Activated CD4-positive, alpha-beta T cell treated with anti-CD3 and anti-CD28 coated beads for 4 hours (primary cell): ENCODE measurements at places on chromosomes 2 and 18.

GRCh38 chr2:122009561-122009960 is 254.1 kb downstream of the TSN start:
- DNase-seq, result no peak

DNA sequence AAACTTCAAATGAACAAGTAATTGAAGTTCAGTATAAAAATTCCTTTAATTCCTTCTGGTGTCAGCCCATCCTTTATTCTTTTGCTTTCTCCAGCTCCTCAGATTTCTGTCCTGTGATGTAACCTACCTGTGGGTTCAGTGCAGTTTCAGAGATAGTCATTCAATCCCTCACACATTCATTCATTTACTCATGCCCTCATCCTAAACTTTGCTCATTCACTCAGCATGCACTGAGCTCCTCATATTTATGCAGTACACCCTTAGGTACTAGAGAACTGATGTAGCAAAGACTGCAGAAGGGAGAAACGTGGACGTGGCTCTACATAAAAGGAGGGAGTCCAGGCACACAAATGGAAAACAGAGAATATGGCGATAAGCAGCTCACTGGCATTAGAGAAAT is 45.3 kb upstream of the STAT1 start:
- no peak for DNase-seq

DNA sequence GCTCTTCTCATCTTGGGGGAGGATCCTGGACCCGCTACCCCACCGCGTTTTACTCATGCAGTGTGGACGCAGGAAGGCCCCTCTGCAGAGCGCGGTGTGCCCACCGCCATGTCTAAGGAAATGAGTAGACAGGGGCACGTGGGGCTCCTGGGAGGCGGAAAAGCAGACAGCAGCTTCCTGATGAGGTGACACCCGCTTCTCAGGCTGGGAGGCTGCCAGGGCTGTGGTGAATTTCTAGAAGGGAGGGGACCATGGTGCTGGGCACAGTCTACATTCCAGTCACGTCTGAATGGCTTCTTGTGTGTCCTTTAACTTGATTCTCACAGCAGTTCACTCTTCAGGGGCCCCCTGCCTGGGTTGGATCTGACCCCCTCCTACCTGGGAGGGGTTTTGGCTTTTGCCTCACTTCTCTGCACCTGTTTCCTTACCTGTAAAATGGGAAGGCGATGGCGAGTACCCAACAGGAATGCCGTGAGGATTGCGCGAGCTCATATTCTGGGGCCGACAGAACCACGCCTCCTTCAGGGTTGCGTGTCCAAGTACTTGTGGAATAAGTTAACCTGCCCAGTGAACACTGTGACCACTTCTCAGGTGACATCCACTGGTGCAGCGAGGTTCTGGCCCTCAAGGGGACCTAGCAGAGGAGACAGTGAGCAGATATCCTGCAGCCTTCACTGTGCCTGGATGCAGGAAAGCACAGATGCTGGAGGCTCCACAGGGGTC is 32.3 kb upstream of the MBP start:
- no peak for DNase-seq

GRCh38 chr2:40373111-40373510 is 78.8 kb downstream of the SLC8A1 start:
- DNase-seq, result no peak

DNA sequence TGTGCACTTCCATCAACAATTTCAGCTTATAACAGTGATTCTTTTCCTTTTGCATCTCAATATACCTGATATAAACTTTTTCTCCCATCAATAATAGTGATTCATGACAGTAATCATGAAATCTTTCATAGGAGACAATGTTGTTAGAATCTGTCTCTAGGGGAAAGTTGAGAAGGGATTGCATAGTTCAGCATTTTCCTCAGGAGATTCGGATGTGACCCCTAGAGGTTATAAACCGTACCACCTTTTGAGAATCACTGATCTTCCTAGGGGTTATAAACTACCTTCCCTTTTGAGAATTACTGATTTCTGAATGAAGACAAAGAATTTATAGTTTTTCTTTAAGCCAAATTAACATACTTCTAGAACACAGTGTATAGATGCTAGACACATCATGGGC is 53.0 kb upstream of the GALNT3 start:
- DNase-seq, result no peak

- DNase-seq, result no peak
Observed at GRCh38 chr18:78739115-78739514, 240.5 kb upstream of the SALL3 start.

DNA sequence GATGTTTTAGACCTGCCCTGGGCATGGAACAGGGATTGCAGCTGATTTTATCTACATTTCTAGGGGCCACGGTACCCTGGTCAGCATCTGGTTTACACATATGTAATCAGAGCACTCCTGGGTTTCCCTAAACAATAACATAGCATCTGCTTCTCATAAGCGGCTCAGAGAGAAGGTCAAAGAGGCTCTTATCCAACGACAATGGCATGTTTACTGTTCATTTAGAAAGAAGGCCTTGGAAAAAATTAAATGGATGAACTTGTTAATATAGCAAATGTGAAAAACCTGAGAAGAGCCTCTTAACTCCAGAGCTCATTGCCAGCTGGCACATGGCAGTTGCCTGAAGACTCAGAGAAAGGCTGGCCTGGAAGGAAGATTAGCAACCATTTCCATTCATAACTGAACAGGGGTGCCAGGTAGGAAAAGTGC is 202.8 kb upstream of the THUMPD2 start:
- DNase-seq, result no peak

DNA sequence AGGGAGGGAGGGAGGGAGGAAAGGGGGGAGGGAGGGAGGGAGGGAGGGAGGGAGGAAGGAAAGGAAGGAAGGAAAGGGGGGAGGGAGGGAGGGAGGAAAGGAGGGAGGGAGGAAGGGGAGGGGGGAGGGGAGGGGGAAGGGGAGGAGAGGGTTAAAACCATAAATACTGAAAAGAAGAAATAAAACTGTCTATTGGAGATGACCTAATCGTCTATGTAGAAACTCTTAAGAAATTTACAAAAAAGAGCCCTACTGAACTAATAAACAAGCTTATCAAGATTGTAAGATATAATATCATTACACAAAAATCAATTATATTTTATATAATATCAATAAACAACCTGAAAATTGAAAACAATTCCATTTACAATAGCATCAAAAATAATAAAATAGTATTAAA is 32.3 kb upstream of the CTDP1 start:
- DNase-seq, result no peak

GRCh38 chr2:130915595-130916437 is 79.1 kb downstream of the ARHGEF4 start:
- DNase-seq, result no peak

DNA sequence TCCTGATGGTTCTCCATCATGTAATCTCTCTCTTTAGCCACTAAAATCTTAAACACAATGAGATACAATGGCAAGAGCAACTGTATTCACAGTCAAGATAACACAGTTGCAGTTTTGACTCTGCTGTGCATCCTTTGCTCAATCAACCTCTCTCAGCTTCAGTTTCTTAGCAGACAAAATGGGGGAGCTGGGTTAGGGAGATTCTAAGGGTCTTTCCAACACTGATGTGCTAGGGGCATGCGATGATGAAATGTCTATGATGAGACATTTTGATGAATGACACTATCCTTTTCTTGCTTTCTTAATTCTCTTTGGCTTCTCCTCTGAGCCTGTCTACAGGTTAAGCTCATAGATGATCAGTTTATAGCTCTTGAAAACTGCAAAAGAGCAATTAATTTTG is 1.1 kb downstream of the SERPINB10 start:
- no peak for DNase-seq

GRCh38 chr2:175187378-175187777 is 5.9 kb upstream of the ATP5MC3 start:
- no peak for DNase-seq

DNA sequence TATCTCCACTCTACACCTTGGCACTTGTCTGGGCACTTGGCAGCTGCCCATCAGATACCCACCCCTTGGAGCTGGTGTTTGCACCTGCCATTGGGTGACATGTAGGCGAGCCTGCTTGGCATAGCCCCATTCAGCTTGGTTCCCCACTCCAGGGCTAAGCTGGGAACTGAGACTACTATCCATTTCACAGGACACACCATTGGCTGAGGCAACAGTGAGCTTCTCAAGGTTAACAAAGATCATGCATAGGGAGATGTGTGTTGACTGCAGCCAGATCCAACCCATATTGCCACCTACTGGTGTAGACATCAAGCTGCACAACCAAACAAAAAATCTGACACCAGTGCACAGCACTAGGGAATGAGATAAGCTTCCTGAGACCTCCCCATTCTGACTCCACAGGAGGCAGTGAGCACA is 1389.8 kb upstream of the TMEFF2 start:
- DNase-seq, result no peak

DNA sequence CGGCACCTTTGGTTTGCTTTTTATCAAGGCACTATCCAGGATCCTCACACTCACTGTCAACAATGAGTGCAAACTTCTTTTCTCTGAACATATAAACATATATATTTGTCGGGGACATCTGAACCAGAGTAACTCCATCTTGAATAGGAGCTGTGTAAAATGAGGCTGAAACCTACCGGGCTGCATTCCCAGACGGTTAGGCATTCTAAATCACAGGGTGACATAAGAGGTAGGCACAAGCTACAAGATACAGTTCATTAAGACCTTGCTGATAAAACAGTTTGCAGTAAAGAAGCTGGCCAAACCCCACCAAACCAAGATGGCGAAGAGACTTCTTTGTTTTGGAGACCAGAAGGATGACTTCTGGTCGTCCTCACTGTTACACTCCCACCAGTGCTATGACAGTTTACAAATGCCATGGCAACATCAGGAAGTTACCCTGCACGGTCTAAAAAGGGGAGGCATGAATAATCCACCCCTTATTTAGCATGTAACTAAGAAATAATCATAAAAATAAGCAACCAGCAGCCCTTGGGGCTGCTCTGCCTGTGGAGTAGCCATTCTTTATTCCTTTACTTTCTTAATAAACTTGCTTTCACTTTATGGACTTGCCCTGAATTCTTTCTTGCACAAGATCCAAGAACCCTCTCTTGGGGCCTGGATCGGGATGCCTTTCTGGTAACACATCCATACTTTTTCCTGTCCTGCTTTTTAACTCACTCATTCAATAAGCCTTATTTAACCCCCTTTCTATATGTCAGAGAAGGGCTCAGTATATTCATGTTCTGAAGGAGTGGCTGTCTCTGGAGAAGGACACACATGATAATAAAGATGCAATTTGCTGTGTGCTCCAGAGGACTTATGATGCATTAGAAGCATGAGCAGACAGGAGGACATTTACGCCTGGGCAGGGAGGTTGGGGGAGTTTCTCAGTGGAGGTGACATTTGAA is 65.4 kb downstream of the TACR1 start:
- no peak for DNase-seq

DNA sequence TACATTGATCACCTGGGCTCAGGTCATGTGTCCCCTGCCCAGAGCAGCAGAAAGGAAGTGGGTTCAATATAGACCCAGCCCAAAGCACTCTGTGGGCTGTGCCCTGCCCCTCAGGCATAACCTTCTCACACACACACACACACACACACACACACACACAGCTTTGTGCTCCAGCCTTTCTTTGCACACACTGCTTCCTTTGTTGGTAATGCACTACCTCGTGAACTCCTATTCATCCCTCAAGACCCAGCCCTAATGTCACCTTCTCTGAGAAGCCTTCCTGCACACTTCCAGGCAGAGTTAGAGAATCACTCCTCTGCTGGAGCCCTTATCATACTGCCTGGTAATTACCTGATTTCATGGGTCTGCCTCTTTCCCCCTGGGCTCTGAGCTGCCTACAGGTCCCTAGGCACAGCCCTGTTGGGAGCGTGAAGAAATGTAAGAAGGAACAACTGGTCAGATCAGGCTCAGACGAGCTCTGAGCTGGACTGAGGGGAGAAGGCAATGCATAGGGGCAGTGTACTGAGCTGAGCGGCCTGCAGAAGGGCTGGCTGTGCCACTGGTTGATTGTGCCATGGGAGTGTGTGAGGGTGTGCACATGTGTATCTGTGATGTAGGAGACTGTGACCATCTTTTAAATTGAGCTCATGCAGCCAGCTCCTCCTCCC is 210.3 kb downstream of the GLI2 start:
- no peak for DNase-seq

- no peak for DNase-seq
Observed at GRCh38 chr2:153986488-153987229, 114.9 kb downstream of the GALNT13 start.

GRCh38 chr2:230347659-230348305 is 20.8 kb downstream of the SP140L start:
- peak; percentile 42 for DNase-seq

DNA sequence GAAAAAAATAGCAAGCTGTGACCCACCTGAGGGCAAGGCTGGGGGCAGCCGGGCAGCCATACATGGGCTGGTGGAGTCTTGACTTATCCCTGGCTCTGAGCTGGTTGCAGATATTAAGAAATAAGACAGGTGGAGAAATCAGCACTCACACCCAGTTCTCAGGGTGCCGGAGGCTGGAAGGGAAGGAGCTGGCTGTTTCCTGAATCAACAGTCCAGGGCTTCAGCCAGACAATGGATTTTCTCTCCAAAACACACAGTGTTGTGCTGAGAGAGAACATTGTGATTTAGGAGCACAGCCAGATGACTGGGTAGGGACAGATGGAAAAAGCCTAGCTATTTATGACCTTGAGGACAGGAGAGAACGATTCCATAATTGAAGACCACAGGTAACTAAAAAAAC is 208.8 kb downstream of the LDLRAD4 start:
- DNase-seq, result no peak

DNA sequence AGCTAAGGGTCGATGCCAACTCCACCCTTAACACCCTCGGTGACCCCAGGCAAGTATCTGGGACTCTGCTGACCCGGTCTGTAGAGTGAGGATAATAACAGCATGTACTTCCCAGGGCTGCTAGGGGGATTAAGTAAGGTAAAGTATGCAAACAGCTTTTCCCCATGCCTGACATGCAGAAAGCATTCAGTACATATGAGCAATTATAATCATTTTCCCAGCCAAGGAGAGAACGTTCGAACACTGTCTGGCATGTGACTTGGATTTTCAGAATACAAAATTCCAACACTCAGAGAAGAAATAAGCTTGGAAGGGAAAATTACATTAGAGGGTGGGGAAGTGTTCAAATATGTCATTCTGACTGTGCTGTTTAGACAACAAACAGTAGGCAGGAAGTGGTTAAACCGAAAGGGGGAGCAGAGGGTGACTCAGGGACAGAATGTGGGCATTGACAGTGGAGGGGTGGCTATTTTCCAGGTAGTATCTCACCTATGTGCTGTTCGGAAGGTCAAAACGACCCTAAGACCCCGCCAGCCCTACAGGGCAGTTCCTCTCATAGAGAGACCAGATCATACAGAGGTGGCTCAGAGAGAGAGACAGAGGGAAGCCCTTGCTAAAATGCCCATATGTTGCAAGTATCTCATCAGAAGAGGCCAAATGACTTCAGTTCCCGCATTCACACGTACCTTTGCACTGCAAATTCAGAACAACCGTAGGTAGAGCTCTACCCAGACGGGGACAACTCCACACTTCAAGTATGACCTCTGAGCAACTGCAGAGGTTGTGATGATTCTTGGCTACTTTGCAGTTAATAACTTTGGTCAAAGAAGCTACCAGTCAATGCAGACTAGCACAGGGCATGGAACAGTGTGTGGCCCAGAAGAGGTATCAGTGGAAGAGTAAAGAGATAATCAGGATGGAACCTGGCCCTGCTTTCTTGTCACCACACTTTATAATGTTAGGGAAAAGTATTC is 14.8 kb downstream of the ASPRV1 start:
- DNase-seq, result peak; percentile 48

- DNase-seq, result no peak
Observed at GRCh38 chr18:30556112-30556511, 486.4 kb downstream of the DSC3 start.

GRCh38 chr2:241458687-241459086 is 49.7 kb downstream of the STK25 start:
- no peak for DNase-seq
